ENCODE measurements at places on chromosomes 12 and 14.

DNA sequence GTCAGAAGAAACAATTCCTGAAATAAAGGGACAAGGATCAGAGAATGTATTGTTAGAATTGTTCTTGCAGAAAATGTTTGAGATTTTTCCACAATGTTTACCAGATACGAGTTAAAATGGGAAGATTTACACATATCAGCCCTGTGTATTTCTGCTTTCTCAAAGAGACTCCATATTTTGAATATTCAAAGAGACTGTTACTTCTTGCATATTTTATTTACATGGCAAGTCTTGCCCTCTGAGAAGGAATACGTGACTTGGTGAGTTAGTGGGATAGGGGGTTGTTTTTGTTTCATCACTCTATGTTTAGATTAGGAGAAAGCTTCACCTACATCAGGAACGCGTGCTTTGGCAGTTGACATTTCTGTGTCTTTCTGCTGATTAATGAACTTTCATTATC lies 56.1 kb upstream of the ZDHHC17 start:
- DNase-seq: no peak

GRCh38 chr12:55906056-55906455 lies 21.6 kb downstream of the PYM1 start:
- no peak for DNase-seq

- DNase-seq: no peak
These were observed 69.6 kb downstream of the SLC41A2 start for GRCh38 chr12:104888481-104888880.

DNA sequence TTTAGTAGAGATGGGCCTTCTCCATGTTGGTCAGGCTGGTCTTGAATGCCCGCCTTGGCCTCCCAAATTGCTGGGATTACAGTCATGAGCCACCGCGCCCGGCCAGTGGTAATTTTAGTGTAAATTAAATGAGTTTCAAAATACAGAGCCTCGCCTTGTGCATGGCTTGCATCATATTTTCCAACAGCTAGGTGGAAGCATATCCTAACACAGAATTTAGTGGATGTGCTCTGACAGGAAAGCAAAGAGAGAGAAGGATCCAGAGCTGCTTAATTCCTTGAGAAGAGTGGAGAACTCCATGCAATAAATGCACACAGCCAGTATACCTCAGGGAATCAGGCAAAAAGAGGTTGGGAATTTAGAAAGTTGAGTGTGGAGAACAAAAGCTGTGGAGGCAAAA lies 2.5 kb downstream of the OR6C2 start:
- DNase-seq: no peak

DNA sequence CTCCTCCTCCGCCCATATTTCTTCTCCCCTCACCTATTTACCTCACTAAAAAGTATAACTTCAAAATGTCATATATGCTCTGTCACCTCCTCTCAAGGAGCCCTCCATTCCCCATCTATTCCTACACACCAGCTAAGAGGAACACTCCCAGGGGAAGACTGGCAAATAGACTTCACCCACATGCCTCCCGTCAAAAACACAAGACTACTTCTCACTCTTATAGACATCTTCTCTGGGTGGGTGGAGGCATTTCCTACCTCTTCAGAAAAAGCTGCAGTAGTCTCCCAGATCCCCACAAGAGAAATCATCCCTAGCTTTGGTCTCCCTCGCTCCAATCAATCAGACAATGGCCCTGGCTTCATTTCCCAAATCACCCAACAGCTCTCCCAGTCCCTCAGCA lies 66.2 kb downstream of the MOK start:
- DNase-seq: no peak

DNA sequence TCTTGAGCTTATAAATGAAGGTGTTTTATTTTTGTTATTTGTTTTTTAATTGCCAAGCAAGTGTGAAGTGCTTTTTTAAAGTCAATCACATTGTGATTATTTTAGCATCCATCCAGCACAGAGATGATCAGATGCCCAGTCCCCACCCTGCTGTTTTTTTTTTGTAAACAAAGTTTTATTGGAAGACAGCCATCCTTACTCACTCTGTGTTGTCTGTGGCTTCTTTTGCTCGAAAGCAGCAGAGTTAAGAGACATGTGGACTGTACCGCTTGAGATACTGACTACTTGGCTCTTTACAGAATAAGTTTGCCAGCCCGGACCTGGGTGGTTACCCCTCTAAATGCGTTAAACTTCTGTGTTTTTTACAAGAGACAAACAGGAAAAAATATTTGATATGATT lies 30.9 kb upstream of the AMN start:
- no peak for DNase-seq

DNA sequence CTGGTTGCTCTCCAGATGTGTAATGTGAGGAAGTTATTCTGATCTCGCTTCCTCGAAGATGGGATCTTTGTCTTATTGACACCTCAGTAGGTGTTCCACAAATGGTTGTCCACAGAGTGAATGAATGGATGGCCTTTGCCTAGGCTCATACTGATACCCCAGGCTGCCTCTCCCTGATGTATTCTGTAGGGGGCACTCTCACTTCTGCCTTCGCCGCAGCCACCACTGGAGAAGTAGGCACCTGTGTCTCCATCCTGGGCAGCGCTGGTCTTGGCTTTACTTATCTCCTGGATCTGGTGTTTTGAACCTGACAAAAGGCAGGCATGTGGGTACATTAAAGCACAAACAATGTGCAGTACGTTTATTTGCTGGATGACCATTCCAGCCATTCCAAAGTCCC lies 82.1 kb downstream of the ZFP36L1 start:
- DNase-seq: no peak

DNA sequence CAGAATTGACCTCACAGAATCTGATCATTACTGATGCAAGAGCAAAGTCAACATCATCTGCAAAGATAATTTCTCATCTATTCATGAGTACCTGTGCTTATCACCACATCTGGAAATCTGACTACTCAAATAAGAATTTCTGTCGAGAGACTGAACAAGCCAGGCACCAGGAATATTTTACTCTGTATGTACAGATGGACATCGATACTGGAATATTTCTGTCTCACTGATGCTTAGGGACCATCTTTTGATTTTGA lies 105.2 kb downstream of the BICD1 start:
- no peak for DNase-seq

DNA sequence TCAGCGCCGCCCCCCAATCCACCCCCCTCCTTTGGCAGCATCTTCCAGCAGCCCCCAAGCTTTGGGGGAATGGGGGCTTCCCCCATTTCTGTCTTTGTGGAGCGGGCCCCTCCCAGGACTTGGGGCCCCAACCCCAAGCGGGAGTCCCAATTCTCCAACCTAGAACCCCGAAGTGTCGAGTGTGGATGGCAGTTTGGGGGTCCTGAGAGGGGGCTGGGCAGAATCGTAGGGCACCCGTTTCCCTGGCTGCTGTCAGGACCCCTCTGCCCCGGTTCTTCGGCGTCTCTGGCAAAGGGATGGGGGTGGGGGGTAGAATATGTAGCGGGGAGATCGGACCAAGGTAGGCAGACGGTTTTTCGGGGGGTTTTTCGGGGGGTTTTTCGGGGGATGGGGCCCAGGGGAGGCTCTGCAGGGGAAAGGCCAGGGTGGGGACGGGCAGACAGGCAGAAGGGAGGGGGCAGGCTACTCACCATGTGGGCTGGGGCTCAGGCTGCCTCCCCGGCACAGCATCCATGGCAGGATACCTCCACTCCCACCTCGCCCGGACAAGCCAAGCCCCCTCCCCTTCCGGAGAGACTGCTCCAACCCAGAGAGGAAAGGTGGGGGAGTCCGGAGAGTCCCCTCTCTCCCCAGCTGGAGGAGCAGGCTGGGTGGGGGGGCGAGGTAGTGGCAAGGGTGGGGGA lies 739 bp downstream of the JPH4 start:
- DNase-seq: no peak

GRCh38 chr14:80954687-80955299 lies 628 bp upstream of the TSHR start:
- DNase-seq: no peak

- DNase-seq: no peak
These were observed 7.1 kb downstream of the RAPGEF3 start for GRCh38 chr12:47751561-47751960.

- DNase-seq: no peak
These were observed 152.3 kb upstream of the DAAM1 start for GRCh38 chr14:59036134-59036533.

GRCh38 chr12:95424271-95424994 lies 49.5 kb upstream of the METAP2 start:
- no peak for DNase-seq

DNA sequence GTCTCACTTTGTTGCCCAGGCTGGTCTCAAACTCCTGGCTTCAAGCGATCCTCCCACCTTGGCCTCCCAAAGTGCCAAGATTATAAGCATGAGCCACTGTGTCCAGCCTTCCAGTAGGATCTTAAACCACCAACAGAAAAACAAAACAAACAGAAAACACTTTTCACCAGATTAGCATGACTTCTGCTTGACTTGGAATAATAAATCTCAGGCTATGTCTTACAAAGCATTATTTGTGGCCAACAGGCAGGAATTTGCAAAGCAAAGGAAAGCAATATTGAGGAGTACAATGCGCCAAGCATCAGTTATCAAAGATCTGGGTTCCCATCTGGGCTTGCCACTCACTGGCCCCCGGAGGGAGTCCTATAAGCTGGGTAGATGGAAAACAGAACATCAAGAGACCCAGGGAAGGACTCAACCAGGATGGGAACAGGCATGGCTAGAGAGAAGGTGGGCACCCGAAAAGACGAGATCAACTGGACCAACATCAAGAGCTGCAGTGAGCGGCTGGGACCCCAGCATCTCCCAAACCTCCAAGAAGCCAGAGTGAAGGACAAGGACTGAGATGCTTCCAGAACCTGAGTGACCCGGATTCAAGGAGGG lies 101.2 kb downstream of the TMEM30B start:
- DNase-seq: no peak

DNA sequence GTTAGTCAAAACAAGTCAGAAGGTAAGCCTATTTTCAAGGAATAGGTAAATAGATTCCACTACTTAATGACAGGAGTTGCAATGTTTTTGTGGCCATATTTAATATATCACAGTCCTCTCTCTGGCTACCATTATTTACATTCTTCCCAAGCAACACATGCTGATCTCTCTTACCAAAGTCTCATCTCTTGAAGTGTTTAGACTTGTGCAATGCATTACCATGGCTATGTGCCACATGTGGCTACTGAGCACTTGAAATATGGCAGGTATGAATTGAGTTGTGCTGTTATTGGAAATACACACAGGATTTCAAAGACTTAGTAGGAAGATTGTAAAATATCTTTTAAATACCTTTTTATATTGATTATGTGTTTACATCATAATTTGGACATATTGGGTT lies 262.4 kb upstream of the PDE3A start:
- DNase-seq: no peak

DNA sequence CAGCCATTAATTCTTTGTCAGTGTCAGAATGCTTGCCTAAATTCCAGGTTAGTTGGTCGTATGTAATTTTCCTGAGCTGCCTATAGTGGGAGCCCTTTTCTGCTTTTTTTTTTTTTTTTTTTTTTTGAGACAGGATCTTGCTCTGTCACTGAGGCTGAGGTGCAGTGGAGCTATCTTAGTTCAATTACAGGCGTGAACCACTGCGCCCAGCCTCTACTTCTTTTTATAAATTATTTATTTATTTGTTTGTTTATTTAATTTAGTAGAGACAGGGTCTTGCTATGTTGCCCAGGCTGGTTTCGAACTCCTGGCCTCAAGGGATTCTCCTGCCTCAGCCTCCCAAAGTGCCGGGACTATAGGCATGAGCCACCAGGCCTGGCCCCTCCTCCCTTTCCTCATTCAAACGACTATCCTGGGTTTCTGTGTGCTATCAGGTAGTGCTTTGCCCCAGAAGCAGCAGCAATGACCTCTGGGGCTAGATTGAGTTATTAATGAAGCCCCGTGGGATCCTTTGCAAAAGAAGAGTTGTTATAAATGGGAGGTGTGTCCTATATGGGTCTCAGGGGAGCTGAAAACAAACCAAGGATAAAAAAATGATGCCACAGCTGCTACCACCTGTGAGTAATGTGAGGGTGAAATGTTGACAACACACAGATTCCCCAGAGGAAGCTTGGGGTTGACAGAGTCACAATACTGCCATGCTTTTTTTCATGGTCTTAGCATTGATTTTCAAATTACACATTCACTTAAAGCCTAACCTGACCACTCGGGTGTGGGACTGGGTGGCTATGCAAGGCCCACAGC lies 34.6 kb upstream of the NFKBIA start:
- no peak for DNase-seq

DNA sequence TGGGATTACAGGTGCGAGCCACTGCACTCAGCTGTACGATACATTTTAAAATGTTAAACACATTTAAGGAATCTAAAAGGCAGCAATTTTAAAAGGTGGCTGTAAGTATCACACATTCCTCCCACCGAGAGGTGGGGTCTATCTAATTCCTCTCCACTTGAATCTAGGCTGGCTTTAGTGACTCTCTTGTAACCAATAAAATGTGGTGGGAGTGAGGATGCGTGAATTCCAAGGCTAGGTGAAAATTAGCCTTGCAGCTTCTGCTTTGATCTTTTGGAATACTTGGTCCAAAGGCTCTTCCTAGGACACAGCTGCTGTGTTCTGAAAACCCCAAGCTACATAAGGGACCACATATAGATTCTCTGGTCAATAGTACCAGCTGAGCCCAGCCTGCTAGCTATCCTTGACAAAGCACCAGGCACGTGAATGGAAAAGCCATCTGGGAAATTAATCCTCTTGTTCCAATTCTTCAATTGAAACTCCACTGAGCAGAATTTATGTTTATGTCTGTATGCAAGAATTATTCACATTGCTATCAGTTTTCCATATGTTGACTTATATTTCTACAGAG lies 8.8 kb upstream of the GPRC5D start:
- DNase-seq: no peak

- DNase-seq: no peak
These were observed 29.5 kb upstream of the MSRB3 start for GRCh38 chr12:65248656-65249633.

GRCh38 chr14:68637106-68638021 lies 155.5 kb downstream of the ZFP36L1 start:
- no peak for DNase-seq

- DNase-seq: no peak
These were observed 127.3 kb downstream of the SLC6A15 start for GRCh38 chr12:84785281-84785680.

DNA sequence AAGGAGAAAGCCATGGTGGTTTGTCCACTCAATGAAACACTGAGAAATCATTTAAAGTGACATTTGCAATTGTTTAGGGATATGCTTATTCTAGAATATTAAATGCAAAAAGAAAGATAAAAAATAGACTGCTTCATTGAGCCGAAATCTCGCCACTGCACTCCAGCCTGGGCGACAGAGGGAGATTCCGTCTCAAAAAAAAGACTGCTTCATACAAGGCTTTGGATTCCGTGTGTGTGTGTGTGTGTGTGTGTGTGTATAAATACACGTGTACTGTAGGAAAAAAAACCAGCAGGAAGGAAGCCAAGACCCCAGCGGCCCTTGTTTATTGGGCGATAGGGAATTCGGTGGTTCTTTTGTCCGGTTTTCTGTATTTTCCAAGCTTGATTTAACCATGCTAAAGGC lies 3.2 kb upstream of the ZNF839 start:
- no peak for DNase-seq

- DNase-seq: no peak
These were observed 694.2 kb downstream of the SLC6A15 start for GRCh38 chr12:84218406-84218805.

- no peak for DNase-seq
These were observed 9.7 kb downstream of the PACS2 start for GRCh38 chr14:105324080-105324778.

GRCh38 chr12:121708313-121709063 lies 4.1 kb upstream of the TMEM120B start:
- no peak for DNase-seq

GRCh38 chr12:54300732-54301427 lies at the start of gene NFE2:
Gene NFE2, minus strand, starts transcription at chr12:54301015. Its CDS starts 5,767 bp downstream, at chr12:54295248.
- no peak for DNase-seq

GRCh38 chr12:9634177-9634803 lies 26.6 kb upstream of the KLRB1 start:
- no peak for DNase-seq

GRCh38 chr14:55913324-55914025 lies 204.7 kb upstream of the PELI2 start:
- no peak for DNase-seq
